ENCODE measurements at places on chromosomes 4 and X.

DNA sequence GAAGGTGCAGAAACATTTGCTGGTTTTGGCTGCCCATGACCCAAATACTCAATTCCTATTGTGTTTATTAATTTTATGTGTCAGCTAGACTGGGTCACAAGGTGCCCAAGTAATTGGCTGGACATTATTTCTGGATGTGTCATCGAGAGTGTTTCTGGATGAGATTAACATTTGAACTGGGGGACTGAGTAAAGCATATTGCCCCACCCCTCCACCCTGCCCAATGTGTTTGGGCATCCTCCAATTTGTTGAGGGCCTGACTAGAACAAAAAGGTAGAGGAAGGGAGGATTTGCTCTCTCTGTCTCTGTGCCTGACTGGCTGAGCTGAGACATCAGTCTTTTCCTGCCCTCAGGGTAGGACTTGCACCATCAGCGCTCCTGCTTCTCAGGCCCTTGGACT lies 29.7 kb upstream of the LCORL start:
- no peak for DNase-seq

DNA sequence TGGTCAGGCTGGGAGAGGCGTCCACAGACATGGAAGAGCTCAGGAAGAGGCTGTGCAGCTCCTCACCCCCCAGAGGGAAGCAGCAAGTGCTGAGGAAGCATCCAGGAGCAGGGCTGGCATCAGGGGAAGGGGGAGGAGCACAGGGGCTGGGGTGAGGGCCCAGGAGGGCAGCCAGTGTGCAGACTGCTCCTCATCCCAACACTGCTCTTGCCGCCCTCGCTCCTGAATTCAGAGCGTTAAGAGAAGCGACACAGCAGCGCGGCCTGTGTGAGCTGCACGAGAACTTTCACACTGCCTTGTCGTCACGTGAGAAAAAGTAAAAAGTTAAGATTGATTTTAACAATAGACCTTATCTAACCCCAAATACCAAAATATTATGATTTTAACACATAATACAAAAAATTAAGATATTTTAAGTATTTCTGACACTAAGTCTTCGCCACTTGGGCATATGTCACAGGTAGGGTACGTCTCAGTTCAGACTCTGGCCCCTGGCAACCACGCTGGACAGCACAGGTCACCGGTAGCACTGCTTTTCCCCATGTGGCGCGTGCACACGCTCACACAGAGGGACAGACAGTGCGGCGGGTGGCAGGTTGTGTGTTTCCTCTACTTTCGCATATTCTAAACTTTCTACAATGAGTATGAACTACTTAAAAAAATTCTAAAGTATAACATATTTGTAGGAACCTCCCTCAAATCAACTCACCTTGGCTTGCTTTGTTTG lies 19.7 kb downstream of the NOP14 start:
- DNase-seq, result no peak

DNA sequence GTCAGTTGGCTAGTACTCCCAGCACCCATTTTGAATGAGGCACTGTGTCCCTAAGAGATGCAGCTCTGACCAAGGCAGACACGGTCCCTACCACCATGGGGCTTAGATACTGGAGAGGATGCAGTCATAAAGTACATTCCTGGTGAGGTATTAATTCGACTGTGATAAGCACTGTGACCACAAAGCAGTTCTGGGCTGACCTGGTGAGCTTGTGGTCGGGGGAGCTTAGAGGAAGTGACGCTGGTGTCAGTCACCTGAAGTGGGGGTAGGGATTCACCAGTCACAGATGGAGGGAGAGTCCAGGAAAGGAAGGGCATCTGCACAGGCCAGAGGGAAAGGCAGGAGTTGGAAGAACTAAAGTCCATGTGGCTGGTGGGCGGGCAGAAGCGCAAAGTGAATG lies 15.8 kb upstream of the CLTRN start:
- DNase-seq, result no peak

- DNase-seq, result no peak
Measured at GRCh38 chr4:183550345-183551093, 45.7 kb downstream of the ING2 start.

GRCh38 chr4:184279496-184280061 lies 61.9 kb upstream of the ENPP6 start:
- DNase-seq, result no peak

- DNase-seq, result no peak
Measured at GRCh38 chr4:20638825-20639224, 61.4 kb upstream of the PACRGL start.

DNA sequence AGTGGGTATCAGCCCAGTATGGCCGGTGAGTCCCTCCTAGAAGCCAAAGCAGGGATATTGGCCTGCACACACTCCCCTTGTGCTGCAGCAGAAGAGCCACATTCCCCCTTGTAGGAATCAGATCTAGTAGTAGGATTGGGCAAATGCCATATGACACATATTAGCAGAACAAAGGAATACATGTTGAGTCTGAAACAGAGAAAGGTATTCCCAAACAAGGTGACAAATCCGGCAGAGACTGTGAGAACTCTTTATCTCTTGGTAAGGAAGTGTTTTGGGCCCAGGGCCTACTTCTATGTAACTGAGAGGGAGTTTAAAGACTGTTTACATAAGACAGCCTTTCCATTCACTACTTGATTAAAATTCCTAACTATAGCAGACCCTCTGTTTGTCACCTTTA lies 1382.0 kb downstream of the FAM133A start:
- no peak for DNase-seq

GRCh38 chrX:87808576-87809243 lies 291.1 kb downstream of the KLHL4 start:
- DNase-seq, result no peak

- DNase-seq, result no peak
Measured at GRCh38 chr4:14871676-14872430, 130.4 kb upstream of the CPEB2 start.

- DNase-seq, result peak; percentile 3
Measured at GRCh38 chr4:55321707-55322264, 24.3 kb upstream of the SRD5A3 start.

DNA sequence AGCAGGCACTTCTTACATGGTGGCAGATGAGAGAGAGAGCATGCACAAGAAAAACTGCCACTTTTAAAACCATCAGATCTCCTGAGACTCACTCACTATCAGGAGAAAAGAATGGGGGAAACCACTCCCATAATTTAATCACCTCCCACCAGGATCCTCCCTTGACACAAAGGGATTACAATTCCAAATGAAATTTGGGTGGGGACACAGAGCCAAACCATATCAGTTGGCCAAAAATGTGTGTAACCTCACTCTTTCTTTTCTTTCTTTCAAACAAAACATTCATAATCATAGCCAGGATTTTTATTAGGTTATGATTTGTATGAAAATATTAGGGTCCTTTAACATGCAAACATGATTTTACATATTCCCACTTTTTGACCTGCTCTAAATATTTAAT lies 222.1 kb downstream of the PCDH18 start:
- no peak for DNase-seq

DNA sequence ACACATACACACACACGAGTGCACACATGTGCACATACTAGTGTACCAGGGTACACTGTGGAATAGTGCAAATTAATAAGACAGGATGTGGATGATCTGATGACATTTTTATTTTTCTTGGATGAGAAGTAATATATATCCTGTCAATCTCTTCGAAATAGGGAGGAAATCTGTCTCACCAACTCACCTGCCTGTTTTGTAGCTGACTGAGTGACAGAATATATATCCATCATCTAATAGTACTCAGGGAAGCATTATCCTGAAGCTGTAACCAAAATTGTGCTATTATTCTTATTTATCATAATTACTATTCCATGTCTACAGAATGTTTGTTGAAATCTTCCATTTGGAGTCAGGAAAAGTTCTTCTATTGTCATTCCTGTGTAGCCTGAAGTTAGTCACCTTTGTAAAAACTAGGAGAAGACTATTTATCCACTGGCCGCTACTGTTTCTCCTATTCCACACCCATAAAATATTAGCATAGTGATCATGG lies 888.0 kb downstream of the TRAM1L1 start:
- DNase-seq, result no peak
